ENCODE measurements at places on chromosomes 7 and 10. TPM values are rescaled to one million over a fixed set of nuclear protein-coding genes. Genes with fewer than 3 reads are reported as not detected.

The ACTL6B gene
- 14.7 TPM for total RNA-seq

The UNC5B gene
- 10.9 TPM for total RNA-seq

The SLF2 gene
- total RNA-seq, result 64.1 TPM

The MMP21 gene
- 1.2 TPM for total RNA-seq

The TYSND1 gene
- total RNA-seq, result 15.7 TPM

The ACSM6 gene
- not detected for total RNA-seq

The PNLIPRP1 gene
- total RNA-seq, result not detected

The POU6F2 gene
- total RNA-seq, result 3.7 TPM

The OPALIN gene
- not detected for total RNA-seq

The CALU gene
- 155 TPM for total RNA-seq

The IFIT2 gene
- total RNA-seq, result 8.1 TPM

The HIPK2 gene
- 51.6 TPM for total RNA-seq

The CPA5 gene
- total RNA-seq, result 0.55 TPM

The SFRP4 gene
- 116 TPM for total RNA-seq

The ZMIZ2 gene
- 17.5 TPM for total RNA-seq

The CWF19L1 gene
- total RNA-seq, result 30.8 TPM

The GBX1 gene
- not detected for total RNA-seq

The PIK3AP1 gene
- 5.4 TPM for total RNA-seq

The PTF1A gene
- 2.8 TPM for total RNA-seq

The PAPSS2 gene
- 15.2 TPM for total RNA-seq

The ADAM8 gene
- 4.0 TPM for total RNA-seq

The AKR1C3 gene
- 6.0 TPM for total RNA-seq

The SLC26A4 gene
- 0.60 TPM for total RNA-seq

The PROSER2 gene
- 7.4 TPM for total RNA-seq

The FGFR2 gene
- total RNA-seq, result 77.5 TPM

The PRSS37 gene
- total RNA-seq, result not detected

The RSPH10B gene
- 0.38 TPM for total RNA-seq

The UFSP1 gene
- 0.82 TPM for total RNA-seq

The SYCE1 gene
- total RNA-seq, result not detected

The HOXA7 gene
- total RNA-seq, result not detected

The GIMAP7 gene
- total RNA-seq, result 4.1 TPM

The ADRA2A gene
- 4.9 TPM for total RNA-seq

The CRPPA gene
- 9.6 TPM for total RNA-seq

The HSPA12A gene
- 35.0 TPM for total RNA-seq

The TLX1 gene
- total RNA-seq, result not detected

Measured in camera-type eye (tissue), 1 donor.